ENCODE measurements at places on chromosomes 11 and 22.

- DNase-seq, result peak; percentile 6
These were observed 13.6 kb downstream of the TUB start for GRCh38 chr11:8094656-8095055.

- DNase-seq, result no peak
These were observed 218.8 kb upstream of the B3GAT1 start for GRCh38 chr11:134630861-134631260.

- no peak for DNase-seq
These were observed 7.8 kb upstream of the KDM2A start for GRCh38 chr11:67111261-67111660.

DNA sequence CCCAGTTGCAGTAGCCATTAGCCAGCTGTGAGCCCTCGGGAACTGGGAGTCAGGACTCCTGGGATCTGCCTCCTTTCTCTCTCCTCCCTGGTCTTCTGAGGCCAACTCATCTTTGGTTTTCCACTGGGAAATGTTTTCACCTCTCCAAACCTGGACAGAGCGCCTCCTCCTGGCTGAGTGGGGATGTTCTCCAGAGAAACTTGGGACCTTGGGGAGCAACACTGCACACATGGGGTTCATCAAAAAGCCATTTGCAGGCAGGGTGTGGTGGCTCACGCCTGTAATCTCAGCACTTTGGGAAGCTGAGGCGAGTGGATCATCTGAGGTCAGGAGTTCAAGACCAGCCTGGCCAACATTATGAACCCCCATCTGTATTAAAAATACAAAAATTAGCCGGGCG is 145.4 kb downstream of the NECTIN1 start:
- no peak for DNase-seq

DNA sequence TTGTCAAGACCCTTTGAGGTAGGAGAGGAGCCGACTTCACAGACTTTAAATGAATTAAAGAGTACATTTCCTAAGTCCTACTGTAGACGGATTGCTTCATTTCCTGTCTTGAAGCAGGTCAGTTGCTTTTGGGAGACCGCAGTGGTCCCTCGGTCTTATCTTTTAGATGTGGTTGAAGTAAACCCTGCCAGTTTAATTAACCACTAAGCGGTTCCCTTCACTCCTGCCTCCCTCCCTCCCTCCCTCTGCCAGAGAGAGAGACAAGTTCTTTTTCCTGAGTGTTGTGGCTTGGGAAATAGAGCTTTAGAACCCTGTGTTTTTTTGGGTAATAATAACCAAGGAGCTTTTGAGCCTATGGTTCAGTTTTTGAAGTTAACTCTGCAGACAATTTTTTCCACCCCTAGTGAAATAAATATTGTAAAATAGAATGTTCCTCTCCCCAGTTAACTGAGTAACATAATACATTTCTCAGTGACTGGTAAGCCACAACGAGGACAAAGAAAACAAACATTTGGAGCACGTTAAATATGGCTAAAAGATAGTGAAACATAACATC is 147.5 kb downstream of the LDLRAD3 start:
- DNase-seq, result no peak

GRCh38 chr11:92267278-92267677 is 42.7 kb downstream of the FAT3 start:
- DNase-seq, result no peak

DNA sequence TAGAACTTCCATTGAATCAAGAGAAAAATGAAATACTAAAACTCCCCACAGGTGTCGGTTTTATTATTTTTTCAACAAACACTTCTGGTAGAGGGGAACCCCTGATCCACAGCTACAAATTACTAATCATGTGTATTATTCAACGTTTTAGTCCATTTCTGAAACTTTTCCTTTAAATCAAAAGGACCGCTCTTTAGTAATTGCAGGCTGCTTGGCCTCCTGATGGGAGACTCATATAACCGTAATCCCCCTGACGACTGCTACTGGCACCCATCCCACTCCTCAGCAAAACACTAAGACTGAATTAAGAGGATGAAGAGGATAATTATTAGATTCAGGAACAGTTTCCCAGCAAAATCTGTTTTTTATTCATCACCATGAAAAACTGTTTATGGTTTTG is 46.4 kb downstream of the PAX6 start:
- DNase-seq, result no peak

- no peak for DNase-seq
These were observed 119.9 kb upstream of the RASSF10 start for GRCh38 chr11:12889243-12889642.

DNA sequence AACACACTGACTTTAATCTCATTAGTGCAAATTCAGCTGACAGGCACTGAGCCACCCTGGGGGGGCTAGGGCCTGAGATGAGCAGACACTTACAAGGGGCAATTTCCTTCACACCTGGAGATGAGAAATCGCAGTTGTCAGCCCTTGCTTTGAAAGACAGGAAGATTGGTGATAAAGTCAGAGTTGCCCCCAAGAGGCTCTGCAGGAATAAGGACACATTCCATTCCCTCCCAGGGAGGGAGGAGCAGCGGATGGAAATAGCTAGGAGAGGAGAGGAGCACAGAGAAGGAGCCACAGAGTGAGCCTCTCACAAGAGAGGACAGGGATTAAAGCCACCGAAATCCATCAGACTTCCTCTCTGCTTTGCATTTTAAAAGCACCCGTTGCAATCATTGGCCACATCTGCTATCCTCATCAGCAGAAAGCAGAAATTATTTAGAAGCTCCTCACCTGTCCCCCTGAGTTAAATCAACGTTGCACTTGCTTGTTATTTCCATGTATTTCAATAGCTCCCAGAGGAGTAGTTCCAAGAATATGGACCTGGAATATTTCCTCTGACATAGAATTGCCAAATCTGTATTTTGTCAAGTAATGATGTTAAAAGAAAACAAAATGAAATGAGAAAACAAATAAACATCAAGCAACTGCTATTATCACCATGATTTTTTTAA is 213.7 kb downstream of the BARX2 start:
- no peak for DNase-seq

DNA sequence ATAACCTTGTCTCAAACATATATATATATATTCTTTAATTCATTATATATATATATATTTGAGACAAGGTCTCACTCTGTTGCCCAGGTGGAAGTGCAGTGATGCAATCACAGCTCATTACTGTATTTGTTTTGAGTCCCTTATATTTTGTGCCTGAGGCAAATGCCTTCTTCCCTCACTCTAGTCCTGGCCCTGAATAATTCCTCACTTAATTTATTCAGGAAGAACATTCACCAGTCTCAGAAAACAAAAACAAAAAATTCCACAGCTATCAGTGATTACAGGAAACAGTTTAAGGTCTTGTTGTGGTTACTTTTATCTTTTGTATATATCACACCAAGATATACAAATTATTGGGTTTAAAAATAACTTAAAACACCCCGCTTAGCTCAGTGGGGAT is 155.7 kb downstream of the CWF19L2 start:
- DNase-seq, result no peak

DNA sequence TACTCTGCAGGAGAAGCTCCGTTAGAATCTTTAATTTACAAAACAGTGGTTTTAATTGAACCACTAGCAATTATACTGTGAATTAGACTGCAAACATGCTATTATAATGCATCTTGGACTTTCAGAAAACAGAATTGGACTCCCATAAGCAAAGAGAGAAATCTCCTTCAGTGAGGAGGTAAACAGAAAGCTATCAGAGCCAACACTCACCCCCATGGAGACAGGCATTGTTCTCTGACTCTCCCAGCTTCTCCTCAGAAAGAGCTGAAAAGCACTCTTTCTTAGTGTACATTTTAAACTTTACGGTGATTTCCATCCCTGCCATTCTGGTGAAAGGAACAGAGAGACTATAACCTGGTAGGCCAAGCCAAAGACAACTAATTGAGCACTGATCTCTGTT is 176.9 kb downstream of the GRIA4 start:
- no peak for DNase-seq

- DNase-seq, result no peak
These were observed 47.9 kb downstream of the ASCL2 start for GRCh38 chr11:2222451-2222850.

GRCh38 chr11:33344611-33345010 is 87.4 kb downstream of the HIPK3 start:
- no peak for DNase-seq

DNA sequence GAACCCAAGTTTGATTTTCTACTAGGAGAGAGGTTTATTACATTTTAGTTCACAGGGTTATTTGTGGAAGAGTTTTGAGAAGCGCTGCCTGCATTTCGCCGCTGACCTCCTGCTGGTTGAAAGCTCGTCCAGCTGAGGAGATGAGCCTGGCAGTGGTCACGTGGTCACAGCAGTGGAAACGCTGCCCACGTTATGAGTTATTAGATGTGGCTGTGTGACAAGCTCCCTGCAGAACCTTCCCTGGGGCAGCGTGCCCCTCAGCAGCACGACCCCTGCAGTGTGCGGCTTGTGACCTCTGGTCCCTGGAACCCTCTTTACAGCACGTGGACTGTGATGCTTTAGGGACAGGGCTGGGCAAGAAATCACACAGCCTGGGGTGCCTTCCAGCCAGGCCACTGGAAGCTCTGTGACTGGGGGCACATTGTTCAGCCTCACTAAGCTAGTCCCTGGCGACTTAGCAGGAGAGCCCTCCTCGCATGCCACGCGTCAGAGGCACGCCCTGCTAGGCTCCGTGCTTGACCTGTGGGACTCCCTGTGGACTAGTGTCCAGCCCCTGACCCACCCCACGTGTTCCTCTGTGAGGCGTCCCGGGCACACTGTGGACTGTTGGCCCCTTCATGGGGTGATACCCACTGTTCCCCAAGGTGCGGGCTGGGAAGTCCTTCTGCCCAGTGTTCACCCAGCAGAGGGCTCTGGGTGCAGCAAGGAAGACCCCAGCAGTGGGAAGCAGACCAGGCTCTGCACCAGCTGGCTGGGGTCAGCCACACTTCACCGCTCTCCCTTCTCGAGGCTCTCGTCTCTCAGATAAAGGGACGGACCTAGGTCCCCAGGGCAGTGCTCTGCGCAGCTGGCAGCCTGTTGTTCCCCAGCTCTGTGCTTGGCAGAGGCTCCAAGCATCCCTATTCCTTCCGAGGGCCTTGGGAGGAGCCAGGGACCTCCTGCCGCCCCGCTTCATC is 349.5 kb downstream of the TBC1D22A start:
- DNase-seq, result no peak

DNA sequence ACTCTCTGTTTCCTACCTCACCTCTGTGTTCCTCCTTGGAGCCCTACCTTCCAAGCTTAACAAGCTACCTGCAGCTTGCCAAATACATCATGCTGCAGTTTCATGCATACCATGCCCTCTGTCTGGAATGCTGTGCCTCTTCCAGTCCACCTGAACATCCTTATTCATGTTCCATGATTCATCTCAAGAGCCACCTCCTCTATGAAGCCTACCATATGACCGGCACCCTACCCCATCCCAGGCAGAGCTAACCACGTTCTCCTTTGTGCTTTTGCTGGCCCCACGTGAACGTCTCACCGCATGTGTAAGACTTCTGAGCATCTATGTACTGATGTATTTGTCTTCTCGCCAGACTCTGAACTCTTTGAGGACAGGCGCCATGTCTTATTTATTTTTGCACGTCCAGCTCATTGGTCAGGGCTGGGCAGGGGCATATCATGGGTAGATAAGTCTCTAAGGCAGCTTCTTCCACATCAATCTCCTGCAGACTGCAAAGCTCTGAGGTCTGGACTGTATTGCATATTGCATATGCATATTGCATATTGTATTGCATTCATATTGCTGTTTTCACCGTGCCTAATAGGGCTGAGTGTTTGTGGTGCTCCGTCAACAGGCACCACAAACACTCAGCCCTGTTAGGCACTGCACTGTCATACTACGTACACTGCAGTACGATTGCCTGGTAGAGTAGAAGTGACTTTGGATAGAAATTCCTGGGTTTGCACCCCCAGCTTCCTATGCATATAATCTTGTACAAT is 31.0 kb downstream of the TST start:
- DNase-seq, result no peak

- no peak for DNase-seq
These were observed 3.1 kb upstream of the IGF2 start for GRCh38 chr11:2142300-2142759.

DNA sequence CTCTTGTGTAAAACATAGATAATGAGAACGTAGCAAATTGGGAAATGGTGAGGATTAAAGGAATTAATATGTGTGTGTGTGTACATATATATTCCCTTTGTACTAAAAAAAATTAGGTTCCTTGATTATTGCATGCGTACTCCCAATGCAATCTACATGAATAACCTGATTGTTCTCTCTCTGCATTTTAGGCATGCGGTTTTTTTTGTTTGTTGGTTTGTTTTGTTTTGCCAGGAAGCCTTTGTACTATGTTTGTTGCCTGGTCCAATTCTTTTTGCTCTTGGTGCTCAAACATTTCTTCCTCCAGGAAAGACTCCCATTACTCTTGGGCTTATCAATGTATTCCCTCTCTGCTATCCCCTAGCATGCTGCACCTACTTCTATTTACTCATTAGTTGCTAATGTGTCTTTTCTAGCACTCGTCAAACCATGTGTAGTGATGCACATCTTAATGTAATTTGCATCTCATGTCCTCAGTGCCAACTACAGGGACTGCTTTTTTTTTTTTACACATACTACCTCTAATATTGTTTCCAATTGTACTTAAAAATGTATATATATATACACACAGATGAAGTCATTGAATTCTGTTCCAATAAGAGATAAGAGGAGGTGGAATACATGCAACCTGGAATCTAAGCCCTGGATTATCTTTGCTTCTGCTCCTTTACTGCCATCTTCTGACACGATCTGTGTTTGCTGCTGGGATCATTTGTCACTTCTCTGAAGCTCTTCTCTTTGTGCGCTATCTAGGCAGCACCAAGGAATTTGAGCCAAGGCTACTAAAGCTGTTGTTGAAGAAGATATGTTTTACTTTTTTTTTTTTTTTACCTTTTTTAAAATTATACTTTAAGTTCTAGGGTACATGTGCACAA is 197.2 kb upstream of the ANO3 start:
- no peak for DNase-seq

DNA sequence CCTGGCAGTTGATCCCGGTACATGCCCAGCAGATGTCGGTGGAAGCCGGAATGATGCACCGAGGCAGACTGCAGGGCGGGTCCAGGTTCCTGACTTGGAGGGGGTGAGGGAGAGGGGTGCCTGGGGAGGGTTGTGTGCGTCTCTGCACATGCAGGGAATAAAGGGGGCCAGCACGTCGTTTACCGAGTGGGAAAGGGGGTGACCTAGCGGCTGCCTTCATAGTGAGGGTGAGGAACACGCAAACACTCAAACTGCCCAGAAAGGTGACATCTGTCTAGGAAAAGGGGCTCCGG is 801.7 kb downstream of the TBC1D22A start:
- DNase-seq, result no peak

All from activated T-cell treated with anti-CD3 and anti-CD28 coated beads, Interleukin-2, amount 50 U/mL, for 48 hours (primary cell).